Activated CD8-positive, alpha-beta T cell treated with anti-CD3 and anti-CD28 coated beads for 36 hours (primary cell): ENCODE measurements at places on chromosomes 7 and 10. TPM values are rescaled to one million over a fixed set of nuclear protein-coding genes. Genes with fewer than 3 reads are reported as not detected.

DNA sequence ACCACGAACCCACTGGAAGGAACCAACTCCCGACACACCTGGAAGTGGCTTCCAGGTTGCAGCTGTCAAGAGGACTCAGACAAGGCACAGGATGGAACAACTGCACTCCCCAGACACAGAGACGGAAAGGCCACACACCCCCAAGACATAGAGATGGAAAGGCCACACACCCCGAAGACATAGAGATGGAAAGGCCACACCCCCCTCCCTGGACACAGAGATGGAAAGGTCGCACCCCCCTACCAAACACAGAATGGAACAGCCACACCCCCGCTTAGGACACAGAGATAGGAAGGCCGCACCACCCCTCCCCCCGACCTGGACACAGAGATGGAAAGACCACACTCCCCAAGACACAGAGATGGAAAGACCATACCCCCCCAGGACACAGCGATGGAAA lies 7.6 kb downstream of the ZNF511 start:
- H3K4me1 ChIP-seq = peaks cover 8% of the 10 kb centered on the region
- peaks cover 2% of the 10 kb centered on the region for H3K36me3 ChIP-seq
- no peak overlapping the region for H3K4me3 ChIP-seq
- no peak for DNase-seq

The FAM25A gene
- not detected for total RNA-seq

DNA sequence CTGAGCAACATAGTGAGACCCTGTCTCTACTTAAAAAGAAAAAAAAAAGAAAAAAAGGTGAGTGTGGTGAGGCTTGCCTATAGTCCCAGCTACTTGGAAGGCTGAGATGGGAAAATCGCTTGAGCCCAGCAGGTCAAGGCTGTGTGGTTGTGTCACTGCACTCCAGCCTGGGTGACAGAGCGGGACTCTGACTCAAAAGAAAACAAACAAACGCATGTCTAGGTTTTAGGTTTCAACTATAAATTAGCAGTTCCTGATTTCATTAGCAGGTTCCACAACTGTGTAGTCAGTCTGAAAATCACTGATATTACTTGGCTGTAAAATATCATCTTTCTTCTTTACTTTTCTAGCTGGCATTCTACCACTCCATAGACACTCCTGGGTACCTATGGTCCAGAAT lies 155.7 kb upstream of the HGF start:
- no peak overlapping the region for H3K4me3 ChIP-seq
- H3K36me3 ChIP-seq = no peaks in the 10 kb centered on the region
- no peak overlapping the region for H3K27ac ChIP-seq

DNA sequence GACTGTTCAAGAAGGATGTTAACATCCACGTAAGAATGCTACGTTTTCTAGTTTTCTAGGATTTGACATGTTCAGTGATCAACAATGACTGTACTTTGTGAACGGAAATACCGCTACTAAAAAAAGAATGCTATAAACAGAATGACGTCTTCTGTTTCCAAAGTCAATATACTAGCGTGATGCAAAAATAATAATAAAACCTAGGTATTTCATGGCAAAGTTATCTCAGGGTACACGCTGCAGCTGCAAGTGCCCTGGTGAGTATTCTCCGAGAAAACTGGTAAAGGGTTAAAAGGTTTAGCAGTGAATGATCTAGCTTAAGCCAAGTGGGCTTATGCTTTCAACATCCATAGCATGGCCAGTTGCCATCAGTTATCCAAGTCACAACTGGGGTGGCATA lies 653.3 kb upstream of the PFKP start:
- peaks cover 2% of the 10 kb centered on the region for H3K27me3 ChIP-seq
- no peak overlapping the region for H3K27ac ChIP-seq
- H3K36me3 ChIP-seq = no peaks in the 10 kb centered on the region
- no peaks in the 10 kb centered on the region for H3K4me1 ChIP-seq

GRCh38 chr10:119219871-119220270 lies 12.5 kb downstream of the GRK5 start:
- H3K27me3 ChIP-seq = no peaks in the 10 kb centered on the region
- H3K36me3 ChIP-seq = no peaks in the 10 kb centered on the region
- H3K4me3 ChIP-seq = no peak overlapping the region
- H3K27ac ChIP-seq = no peak overlapping the region
- no peak for DNase-seq
- peaks cover 27% of the 10 kb centered on the region for H3K4me1 ChIP-seq

- no peak overlapping the region for H3K27ac ChIP-seq
- H3K4me3 ChIP-seq = no peak overlapping the region
- H3K27me3 ChIP-seq = peaks cover 3% of the 10 kb centered on the region
- H3K36me3 ChIP-seq = no peaks in the 10 kb centered on the region
Measured at GRCh38 chr10:1544929-1545328, 192.4 kb downstream of the ADARB2 start.

The CELF2 gene
- 132 TPM for total RNA-seq

- no peaks in the 10 kb centered on the region for H3K36me3 ChIP-seq
- H3K27me3 ChIP-seq = peaks cover 20% of the 10 kb centered on the region
- no peak for DNase-seq
- H3K4me1 ChIP-seq = no peaks in the 10 kb centered on the region
Measured at GRCh38 chr10:49577182-49577925, 32.8 kb upstream of the SLC18A3 start.

DNA sequence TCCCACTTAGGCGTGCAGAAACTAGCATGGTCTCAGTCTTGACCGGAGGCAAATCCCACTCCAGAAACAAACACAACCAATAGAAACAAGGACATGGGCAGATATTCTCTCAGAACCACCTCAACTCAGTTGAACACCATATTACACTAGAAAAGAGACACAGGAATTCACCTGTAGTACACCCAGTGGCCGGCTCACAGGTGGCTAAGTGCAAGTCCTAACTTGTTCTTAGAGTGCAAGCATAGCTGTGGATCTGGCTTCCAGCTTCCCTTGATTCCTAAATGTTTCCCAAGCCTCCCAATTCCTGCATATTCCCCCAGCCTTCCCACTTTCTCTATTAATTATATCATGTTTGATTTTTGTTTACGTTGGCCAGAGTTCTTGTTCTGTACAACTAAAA lies 164.4 kb downstream of the TPK1 start:
- no peaks in the 10 kb centered on the region for H3K4me1 ChIP-seq
- no peaks in the 10 kb centered on the region for H3K27me3 ChIP-seq
- no peak overlapping the region for H3K4me3 ChIP-seq
- no peak for DNase-seq

DNA sequence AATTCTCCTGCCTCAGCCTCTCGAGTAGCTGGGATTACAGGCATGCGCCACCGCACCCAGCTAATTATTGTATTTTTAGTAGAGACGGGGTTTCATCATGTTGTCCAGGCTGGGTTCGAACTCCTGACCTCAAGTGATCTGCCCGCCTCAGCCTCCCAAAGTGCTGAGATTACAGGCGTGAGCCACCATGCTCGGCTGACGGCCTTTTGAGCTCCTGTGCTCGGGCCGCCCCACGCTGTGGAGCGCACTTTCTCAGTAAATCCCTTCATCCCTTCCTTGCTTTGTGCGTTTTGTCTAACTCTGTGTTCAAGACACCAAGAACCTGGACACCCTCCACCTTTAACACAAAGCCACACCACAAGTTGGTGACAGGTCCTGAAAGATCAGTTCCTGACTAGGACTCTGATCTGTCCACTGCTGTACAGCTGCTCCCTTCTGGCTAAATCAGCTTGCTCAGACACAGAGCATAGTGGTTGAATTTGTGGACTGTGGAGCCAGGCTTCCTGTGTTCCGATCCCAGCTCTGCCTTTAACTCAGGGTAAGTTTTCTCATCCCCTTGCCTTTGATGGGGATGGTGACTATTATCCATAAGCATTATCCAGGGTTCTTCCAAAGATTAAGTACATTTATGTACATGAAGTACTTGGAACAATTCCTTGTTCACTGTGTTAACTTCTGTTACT lies 20.1 kb downstream of the CHST3 start:
- DNase-seq = no peak
- peaks cover 4% of the 10 kb centered on the region for H3K27me3 ChIP-seq
- no peak overlapping the region for H3K4me3 ChIP-seq
- peaks cover 17% of the 10 kb centered on the region for H3K4me1 ChIP-seq
